Skin of body (tissue), 3 donors: ENCODE measurements at places on chromosomes 7 and 10. TPM values are rescaled to one million over a fixed set of nuclear protein-coding genes. Genes with fewer than 3 reads are reported as not detected.

- DNase-seq = no peak
Observed at GRCh38 chr7:66016131-66016461, 34.1 kb upstream of the GUSB start.

GRCh38 chr10:117545141-117546019 is 2.8 kb downstream of the EMX2 start:
- no peak for DNase-seq

GRCh38 chr7:78039790-78040776 is 241.5 kb downstream of the PHTF2 start:
- no peak for DNase-seq

GRCh38 chr10:99234791-99235657 is 628 bp downstream of the HPSE2 start:
- DNase-seq = peak; percentile 35

DNA sequence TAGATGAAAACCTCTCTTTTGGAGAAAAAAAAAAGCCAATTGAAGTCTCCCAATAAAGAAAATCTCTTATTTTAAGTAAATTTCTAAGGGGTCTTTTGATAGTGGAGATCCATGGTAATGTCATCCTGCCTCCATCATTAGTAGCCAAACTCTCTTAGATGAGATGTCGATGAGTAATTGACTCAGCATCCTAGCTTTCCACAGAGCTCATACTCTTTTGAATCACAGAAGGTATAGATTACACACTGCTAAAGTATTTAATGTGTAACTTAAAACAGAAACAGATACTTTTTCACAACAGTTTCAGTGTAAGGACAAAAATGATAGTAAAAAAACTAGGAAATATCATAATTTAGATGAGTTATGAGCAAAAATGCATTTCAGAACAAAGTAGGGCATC is 19.4 kb downstream of the MAGI2 start:
- no peak for DNase-seq

DNA sequence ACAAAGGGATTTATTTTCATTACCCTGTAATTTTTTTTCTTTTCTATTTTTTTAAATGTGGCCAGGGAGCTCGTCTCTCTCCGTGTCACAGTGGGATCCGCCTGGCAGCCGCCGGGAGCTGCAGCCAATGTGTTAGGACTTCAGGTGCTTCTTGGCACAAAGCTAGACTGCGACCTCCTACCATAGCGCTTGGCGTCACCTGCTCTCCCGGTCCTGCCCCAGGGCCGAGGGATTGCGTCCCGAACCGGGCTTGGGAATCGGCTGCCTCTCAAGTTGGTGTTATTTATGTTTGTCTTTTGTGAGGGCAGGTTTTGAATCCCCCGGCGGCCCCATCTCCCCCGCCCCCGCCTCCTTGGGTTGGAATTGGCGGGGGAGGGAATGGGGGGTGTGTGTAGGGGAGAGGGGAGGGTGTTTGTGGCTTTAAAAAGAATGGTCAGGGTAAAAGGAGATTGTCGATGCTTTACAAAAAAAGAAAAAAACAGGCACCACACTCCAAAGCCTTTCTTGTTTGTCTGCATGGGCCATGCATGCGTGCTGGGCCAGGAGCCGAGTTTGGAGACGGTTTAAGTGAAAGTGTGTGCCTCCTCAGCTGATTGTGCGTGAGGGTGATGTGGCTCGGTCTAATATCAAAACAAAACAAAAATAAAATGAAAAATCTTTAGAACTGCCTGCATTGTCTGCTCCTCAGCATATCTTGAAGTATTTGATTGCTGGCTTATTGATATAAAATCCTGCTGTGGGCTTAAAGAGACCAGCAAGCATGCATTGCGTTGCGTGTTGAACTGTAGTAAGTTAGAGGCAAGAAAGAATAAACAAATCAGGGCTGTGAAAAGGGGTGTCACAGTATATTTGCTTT is 1.2 kb downstream of the PPP1R9A start:
- DNase-seq = peak; percentile 78

DNA sequence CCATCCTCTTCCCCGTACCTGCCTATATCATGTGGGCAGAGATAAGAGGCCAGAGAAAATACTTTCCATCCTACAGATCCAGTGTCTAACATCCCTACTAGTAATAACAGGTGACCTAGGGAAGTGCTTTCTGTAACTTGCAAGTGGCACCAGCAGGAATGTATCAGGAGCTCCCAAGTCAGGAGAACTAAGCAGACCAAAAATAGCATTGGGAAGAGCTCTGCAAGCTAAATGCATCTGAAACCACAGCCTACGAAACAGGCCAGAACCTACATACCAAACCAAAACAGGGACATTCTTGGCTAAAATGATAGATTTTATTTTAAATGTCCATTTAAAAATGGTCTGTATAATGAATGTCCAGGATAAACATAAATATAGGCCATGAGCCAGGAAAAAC is 680.8 kb downstream of the PHTF2 start:
- no peak for DNase-seq

DNA sequence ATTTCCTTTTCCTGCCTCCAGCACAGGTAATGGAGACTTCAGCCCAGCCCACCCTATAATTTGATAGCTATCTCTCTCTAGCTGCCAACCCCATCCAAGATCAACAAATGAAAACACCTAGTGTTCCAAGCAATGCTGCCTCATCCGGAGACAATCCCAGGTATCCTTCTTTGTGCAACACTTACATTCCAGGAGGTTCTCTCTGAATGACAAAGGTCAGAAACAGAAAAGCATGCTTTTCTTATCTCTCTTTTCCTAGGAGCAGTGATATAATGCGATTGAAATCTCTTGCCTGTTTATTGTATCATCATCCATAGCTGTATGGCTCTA is 699.3 kb downstream of the INHBA start:
- DNase-seq = no peak

GRCh38 chr7:39890411-39890810 is 59.6 kb upstream of the CDK13 start:
- DNase-seq = no peak

GRCh38 chr7:118389629-118390028 is 165.1 kb downstream of the ANKRD7 start:
- DNase-seq = no peak

DNA sequence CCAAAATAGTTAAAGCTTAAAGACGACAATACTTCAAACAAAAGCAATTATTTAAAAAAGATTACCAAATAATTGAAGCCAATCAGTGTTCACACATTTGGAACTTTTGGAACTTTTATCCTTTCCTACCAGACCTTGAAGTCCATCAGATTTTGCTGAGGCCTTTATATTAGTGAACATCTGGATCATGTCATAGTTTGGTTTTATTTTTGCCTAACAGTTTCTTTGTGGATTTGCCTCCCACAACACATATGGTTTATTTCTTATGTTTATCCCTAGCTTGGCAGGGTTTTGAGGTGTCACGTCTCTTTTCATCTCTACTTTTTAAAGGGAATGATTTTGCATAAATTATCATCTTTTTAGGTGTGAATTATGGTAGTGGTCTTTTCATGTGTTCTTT is 242.4 kb downstream of the SEMA3A start:
- no peak for DNase-seq

DNA sequence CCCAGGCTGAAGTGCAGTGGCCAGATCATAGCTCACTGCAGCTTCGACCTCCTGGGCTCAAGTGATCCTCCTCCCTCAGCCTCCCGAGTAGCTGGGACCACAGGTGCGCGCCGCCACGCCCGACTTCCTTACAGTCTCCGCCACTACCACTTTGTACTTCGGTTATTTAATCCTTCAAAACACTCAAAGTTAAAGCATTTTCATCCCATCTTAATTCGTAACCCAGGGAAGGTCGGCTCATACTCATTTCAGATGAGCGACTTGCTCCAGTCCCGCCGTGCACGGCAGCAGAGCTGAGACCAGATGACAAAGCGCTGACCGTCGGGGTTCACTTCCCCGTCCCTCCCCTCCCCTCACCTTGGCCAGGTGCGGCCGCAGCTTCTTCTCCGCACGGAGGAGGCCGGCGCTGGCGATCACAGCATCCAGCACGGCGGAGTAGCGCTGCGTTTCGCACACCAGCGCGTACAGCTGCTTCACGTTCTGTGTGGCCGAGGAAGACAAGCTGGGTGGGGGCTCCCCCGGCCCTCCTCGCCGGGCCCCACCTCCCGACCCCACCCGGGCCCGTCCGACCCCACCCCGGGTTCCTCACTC is 457 bp downstream of the NSUN5 start:
- DNase-seq = no peak

GRCh38 chr10:122513053-122513452 is 47.5 kb upstream of the DMBT1 start:
- DNase-seq = no peak

DNA sequence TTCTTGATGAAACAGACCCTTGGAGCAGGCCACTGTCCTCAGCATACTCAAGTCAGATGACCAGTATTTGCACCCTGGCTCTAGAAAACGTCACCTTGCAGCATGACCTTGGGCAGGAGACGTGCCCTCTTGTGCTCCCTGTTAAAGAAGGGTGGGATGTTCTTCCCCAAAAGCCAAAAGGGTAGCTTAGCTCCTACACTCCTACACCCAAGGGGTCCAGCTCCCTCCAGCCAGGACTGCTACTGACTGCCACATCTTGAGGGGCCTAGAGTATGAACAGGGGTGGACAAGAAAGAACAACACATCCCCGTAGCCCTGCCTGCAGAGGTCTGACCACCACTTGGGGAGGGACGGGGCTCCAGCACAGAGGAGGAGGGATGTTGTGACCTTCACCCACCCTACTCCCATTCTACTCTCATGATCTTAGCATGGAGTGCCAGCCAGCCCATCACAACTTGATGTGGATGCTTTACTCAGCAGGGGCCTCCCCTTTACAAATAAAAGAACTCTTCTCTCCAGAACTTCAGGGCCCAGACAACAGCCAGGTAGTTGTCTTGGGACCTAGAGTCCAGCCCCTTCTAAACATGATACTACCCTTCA is 165.3 kb upstream of the ZMIZ1 start:
- DNase-seq = no peak

DNA sequence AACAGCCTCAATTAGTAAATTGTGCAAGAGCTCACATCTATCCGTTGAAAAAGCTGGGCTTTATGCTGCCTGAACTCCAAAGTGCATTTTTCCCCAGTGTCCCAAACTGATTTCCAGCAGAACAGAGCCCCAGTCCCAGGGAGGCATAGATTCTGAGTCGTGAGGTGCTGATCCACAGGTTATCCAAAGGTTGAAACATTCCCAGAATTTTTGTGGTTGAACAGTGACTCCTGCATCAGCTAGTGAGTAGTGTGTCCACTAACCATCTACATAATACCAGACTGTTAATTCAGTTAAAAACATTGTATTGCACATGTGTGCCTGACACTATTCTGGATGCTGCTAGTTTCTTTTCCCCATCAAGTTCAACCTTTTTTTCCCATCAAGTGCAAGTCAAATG is 761.5 kb downstream of the GATA3 start:
- no peak for DNase-seq

GRCh38 chr10:17122726-17123661 is 6.6 kb downstream of the CUBN start:
- DNase-seq = peak; percentile 12

DNA sequence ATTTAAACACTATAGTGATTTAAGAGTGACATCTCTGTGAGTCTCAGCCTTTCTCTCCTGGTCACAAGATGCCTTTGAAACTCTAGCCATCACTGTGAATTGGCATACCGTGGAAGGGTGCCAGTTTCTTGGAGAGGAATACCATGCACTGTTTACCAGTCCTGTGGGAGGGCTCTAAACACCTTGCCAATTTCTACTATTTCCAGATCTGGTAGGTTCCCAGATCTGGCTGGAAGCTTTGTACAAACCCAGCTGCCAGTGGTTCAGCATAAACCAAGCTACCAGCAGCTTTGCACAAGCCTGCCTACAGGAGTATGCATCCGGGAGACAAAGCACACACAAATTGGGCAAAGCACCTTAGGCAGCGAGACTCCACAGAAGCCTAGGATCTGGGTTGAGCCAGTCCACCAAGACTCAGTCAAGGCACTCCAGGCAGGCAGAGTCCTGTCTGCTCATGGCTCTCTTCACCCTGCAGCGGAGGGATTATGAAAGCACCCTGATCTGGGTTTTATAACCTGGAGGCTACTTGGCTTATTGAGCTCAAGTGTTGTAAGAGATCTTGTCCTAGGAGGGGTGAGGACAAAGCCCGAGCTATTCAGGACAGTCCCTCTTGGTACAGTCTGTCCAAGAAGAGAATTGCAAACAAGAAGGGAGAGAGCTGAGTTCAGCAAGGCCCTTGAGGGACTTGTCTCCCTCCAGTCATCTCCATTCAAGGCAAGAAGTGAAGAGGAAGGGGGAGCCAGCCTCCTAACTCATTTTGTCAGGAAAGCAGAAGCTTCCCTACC is 23.6 kb downstream of the MCM10 start:
- DNase-seq = no peak

GRCh38 chr7:2525658-2526630 is 6.4 kb downstream of the LFNG start:
- DNase-seq = no peak

DNA sequence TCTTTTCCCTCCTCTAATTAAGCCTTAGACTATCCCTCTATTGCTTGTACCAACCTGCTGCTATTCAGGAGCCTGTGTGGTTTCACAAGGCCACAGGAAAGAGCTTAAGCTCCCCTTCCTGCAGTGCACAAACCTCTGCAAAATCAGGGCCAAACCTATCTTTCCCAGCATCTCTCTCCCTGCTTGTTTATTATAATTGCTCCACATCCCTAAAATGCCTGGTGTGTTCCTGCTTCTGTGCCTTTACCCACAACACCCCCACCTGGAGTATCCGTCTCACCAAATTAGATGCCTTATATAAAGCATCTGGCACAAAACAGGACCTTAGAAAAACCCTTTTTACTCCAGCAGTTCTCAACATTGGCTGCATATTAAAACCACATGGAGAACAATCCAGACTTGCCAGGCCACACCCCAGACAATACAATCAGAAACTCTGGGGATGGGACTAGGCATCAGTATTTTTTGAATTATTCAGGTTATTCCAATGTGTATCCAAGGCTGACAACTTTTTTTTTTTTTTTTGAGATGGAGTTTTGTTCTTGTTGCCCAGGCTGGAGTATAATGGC is 16.7 kb downstream of the SEC31B start:
- DNase-seq = peak; percentile 22

GRCh38 chr10:49099046-49099445 is 16.3 kb downstream of the VSTM4 start:
- no peak for DNase-seq

Gene ERV3-1
- 75.1 TPM for total RNA-seq

Gene ACTL6B
- not detected for total RNA-seq

Gene MAP3K8
- 25.5 TPM for total RNA-seq

Gene PCLO
- total RNA-seq = 3.8 TPM

Gene VWDE
- total RNA-seq = 0.39 TPM

Gene FOXP2
- total RNA-seq = 12.5 TPM

Gene C10orf71
- 2.2 TPM for total RNA-seq

Gene TRPV5
- 0.10 TPM for total RNA-seq

Gene DLG5
- total RNA-seq = 25.2 TPM

Gene NAT16
- total RNA-seq = not detected
